ENCODE measurements at places on chromosomes 7 and 10. TPM values are rescaled to one million over a fixed set of nuclear protein-coding genes. Genes with fewer than 3 reads are reported as not detected.

- DNase-seq, result no peak
Measured at GRCh38 chr10:22544325-22545068, 169.9 kb downstream of the PIP4K2A start.

GRCh38 chr7:158595068-158595467, 7.4 kb upstream of the PTPRN2 start:
- DNase-seq, result no peak

DNA sequence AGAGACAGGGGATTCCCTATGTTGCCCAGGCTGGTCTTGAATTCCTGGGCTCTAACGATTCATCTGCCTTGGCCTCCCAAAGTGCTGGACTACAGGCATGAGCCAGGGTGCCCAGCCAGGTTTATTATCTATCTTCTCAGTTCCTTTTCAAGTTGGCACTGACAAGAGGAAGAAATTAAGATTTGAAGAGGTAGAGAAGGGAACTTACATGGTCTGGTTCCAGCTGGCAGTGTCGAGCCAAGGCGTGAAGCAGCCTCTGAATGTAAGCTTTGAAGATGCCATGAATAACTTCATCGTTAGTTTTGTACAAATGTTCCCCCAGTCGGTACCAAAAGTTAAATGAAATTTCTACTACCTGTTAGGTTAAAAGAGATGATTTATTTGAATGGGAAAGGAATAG, 57.7 kb downstream of the TNPO3 start:
- no peak for DNase-seq

DNA sequence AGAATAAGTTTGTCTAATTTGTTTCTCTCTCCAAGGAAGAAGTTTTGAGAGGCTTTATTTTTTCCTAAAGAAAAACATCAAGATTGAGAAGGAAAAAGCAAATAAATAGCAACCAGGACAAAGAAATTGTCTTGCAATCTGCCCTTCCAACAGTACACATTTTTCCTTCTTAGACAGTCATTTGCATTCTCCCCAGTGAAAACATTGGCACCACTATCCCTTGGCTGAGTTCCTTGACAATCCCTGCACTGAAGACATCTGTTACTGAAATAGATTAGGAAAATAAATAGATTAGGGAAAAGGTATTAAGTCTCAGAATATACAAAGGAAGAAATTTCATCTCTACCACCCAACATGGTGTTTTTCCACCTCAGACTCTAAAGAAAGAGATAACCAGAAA, 12.2 kb upstream of the TMEM243 start:
- DNase-seq, result no peak

GRCh38 chr7:107909445-107909844, 18.5 kb downstream of the DLD start:
- no peak for DNase-seq

DNA sequence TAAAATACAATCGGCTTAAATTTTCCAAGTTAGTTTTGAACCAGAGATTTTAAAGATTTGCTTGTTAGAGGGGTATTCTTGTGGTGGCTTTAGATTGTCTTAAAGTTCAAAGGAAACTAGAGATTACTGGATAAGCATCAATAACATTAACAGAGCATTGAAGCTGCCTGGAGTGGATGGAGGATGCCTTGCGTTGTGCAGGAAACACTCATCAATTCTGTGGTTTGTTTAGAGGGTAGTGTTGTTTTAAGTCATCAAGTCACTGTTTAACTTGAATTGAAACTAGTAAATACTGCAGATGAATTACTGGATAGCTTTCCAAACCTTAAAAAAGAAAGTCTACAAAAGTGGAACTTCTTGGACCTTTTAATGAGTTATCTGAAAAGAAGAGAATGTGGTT, 218.6 kb downstream of the CELF2 start:
- no peak for DNase-seq

DNA sequence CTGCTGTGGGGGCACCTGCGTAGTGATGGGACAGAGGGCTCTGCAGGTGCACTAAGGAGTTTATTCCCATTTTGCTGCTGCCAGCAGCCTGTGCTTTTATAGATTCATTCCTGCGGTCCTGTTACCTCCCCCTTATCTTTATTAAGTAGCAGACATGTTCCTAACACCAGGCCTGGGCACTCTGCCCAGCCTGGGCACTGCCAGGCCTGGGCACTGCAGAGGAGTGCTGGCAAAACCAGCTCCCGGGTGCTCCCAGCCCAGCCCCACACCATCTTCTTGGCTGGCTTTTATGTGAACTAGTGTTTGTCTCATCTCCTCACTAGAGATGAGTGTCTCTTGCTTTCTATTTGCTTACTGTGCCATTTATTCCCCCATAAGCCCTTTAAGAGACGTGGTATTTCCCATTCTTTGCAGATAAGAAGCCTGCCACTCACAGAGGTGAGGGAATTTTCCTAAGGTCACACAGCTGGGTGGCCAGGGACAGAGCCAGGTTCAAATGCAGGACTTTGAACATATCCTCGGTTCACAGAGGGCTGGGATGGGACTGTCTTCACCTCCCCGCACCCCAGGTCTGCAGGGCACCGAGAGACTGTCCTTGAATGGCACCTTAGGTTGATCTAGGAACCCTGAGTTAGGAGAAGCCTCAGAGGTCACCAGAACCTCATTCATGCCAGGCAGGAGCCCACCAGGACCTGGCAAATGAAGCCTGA, 14.6 kb upstream of the DRGX start:
- peak; percentile 30 for DNase-seq

GRCh38 chr7:122225874-122226273, 78.7 kb downstream of the FEZF1 start:
- no peak for DNase-seq

- no peak for DNase-seq
Measured at GRCh38 chr7:83130623-83131545, 31.8 kb downstream of the PCLO start.

DNA sequence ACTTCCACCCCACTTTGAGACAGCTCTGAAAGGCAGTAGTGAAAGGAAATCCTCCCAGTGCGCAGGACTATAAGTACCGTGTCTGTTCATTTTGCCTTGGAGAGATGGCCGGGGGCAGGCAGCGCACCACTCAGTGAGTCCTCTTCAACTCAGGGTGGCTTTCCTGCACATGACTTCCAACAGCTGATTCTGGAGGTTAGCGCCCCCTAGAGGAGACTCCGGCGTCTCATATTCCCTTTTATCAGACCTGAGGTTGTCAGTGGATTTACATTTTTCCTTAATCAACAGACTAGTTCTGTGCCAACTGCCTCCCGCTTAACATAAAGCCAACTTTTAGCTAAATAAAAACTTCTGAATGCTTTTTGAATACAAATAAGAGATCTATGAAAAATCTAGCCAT, 101.0 kb downstream of the HERPUD2 start:
- no peak for DNase-seq

DNA sequence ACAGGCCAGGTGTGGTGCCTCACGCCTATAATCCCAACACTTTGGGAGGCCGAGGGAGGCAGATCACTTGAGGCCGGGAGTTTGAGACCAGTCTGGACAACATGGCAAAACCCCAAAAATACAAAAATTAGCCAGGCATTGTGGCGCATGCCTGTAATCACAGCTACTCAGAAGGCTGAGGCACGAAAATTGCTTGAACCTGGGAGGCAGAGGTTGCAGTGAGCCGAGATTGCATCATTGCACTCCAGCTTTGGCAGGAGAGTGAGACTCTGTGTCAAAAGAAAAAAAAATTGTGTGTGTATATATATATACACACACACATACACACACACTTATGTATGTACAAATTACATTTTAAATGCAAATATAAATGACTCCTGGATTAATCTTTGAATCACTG, 76.8 kb upstream of the LRRN3 start:
- DNase-seq, result no peak

LRRC61 gene
- total RNA-seq, result 8.0 TPM
